ENCODE measurements at places on chromosomes 12 and 14.

GRCh38 chr14:21656980-21657379 is 3.3 kb downstream of the OR4E2 start:
- DNase-seq = no peak

DNA sequence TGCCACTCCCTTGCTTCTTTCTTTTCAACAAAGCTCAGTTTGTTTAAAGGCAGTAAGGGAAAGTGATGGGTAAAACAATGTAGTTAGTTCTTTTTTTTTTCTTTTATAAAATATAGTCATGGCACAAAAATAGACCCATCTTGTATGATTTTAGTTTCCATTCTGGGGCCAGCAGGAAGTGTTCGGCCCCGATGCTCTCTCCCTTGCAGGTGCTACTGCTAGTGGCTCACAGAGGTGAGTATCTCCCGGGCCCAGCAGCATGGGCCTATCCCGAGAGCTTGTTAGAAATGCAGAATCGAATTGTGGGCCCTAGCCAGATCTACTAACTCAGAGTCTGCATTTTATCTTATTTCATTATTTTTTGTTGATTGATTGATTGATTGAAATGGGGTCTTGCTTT is 78.7 kb downstream of the SYNE3 start:
- DNase-seq = no peak

DNA sequence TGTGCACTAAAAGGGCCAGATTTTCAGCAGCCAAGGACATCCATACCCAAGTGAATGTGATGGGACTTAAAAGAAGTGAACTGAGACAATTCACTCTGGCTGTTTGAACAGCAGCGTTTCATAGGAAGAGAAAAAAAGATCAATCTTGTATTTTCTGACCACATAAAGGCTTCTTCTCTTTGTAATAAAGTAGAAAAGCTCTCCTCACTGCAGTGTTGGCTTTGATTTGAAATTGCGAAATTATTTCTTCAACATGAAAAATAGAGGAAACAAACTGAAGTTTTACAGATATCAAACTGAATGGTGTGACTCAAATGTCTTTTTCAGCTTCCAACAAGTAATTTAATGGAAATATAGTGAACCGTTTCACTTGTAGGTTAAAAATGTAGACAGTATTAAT is 11.3 kb upstream of the KCNMB4 start:
- no peak for DNase-seq

DNA sequence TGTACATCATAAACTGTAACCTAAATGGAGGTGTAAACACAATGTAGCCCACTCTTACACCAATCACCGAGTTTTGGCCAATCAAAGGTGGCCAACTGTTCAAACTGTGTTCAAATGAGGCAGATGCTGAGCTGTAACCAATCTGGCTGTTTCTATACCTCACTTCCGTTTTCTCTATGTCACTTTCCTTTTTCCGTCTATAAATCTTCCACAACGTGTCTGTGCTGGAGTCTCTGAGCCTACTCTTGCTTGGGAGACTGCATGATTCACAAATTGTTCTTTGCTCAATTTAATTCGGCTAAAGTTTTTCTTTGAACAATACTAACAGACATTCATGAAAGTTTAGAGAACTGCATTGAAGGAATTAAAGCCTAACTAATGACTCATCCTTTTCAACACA is 547.1 kb upstream of the USP15 start:
- no peak for DNase-seq

DNA sequence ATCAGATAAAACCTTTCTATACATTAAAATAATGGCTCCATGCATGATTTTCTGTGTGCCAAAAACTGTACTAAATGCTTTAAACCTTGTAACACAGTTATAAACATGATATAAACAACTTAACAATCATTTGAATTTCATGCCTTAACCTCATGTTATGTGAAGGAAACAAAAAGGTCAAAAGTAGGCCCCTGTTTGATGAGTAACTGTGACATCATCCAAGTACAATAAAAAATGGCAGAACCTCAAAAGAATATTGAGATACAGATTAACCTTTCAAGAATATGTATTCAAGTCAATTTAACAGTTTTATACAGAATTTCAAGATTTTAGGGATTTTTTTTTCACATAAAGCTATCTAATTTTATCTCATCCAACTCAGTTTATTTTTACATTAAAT is 310.7 kb upstream of the DCN start:
- no peak for DNase-seq

DNA sequence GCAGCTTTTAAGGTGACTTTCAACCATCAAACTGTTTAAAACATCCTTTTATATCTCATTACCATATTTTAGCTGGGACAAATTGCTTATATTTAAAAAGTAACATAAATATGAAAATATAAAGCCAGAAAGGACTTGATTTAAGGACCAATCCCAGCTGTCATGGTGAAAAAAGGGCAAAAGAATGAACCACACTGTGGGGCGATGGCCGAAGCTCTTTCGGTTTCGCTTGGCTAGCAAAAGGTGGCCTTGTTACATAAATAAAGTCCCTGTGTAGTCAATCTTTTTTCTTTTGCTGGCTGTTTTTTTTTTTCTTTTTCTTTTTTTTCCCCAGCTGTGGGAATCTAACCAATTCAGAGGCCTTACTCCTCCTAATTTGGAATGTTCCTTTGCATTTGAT is 50.9 kb downstream of the FBXO33 start:
- no peak for DNase-seq

GRCh38 chr12:8970432-8970831 is 18.9 kb upstream of the KLRG1 start:
- DNase-seq = no peak

DNA sequence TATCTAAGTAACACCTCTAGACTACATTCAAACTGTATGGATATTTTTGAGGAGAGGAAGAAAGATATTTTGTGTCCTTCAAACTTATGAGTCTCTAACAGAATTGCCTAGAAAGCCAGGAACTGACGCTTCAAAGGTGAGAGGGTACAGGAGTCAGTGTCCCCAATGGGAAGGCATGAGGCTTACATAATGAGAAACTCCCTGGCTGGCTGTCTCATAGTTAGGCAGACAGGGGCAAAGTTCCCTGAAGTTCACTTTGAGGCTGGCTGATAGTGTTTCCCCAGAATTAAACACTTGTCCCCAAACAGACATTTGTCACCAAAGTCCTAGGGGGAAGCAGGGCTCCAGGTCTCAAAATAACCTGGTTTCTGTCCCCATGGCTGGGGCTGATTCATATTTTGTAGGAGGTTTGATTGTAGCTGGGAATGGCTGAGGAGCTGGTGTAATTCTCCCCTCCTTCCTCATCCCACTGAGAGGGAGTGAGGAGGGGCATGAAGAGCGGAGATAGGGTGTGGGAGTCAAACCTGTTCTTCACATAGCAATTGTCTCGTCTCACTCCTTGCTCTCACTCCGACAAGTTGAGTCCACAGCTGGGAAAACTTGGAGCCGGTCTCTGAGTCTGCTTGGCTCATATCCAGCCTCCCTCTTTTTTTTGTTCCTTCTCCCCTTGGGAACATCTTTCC is 56.4 kb upstream of the CISTR start:
- no peak for DNase-seq

DNA sequence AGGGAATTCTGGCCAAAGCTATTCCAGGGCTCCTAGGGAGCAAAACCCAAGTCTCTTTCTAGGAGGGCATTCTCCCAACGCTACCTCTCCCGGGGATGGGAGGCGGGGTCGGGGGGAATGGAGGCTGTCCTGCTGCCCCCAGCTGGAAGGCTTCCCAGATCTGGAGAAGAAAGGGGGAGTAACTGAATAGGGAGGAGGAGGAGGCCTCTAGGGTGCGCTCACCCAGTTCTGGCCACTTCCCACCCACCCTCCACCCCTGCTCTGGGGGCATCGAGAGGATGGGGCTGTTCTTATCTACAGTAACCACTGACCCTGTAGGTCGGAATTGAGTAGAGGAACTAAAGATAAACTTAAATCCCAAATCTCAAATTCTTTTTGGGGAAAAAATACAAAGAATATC is 579 bp upstream of the RNASE1 start:
- DNase-seq = no peak

DNA sequence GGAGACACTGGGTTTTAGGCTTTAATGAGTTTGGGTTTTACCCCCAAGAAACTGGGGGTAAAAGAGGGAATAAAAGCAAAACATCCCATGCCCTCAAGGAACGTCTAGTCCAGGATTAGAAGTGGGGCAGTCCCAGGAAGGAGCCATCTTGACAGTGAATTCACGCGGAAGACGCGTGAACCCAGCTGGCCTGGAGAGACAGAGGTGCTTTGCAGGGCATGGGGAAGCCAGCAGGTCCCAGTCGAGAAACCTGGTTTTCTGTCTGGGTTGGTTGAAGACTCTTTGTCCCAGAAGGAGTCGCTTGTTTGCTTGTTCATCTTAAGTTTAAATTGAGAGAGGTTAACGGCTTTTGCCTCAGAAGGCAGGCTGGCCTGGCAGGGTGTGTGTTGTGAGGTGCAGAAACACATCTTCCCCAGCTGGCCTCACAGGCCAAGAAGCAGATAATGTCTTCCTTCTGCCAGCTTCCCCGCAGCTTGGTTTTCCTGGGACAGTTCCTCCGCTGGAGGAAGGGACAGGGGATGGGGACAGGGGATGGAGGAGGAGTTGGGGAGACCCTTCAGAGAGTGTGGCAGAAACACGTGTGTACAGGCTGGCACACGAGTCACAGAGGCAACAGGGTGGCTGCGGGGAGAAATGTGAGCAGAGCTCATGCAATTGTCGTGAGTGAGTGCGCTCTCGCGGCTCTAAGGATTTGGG is 18.5 kb upstream of the CD9 start:
- no peak for DNase-seq

GRCh38 chr14:101359221-101360053 is 201.9 kb upstream of the DIO3 start:
- DNase-seq = no peak
